GM12878 (cell line): ENCODE measurements at places on chromosomes 13 and 19.

- no peak for DNase-seq
These were observed 22.8 kb upstream of the ITM2B start for GRCh38 chr13:48210178-48210577.

DNA sequence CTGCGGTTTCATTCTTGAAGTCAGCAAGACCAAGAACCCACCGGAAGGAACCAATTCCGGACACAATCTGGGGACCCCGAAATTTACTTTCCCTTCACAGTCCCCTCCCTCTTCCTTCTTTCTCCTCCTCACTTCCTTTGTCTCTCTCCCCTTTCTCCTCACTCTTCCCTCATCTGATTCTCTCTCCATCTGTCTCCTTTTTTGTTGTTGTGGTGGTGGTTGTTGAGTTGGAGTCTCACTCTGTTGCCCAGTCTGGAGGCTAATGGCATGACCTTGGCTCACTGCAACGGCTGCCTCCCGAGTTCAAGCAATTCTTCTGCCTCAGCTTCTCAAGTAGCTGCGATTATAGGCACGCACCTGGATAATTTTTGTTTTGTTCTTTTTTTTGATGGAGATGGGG, 32.7 kb upstream of the OR1M1 start:
- DNase-seq, result no peak

- DNase-seq, result no peak
These were observed 55.9 kb downstream of the DLEU7 start for GRCh38 chr13:50787316-50788195.

GRCh38 chr19:1389033-1389940, 5.6 kb downstream of the NDUFS7 start:
- no peak for DNase-seq

GRCh38 chr19:2399582-2399981, 27.8 kb downstream of the TIMM13 start:
- DNase-seq, result no peak

- no peak for DNase-seq
These were observed 88.0 kb downstream of the STARD13 start for GRCh38 chr13:33197541-33197971.

GRCh38 chr13:112645327-112645914, 44.4 kb upstream of the ATP11A start:
- no peak for DNase-seq

DNA sequence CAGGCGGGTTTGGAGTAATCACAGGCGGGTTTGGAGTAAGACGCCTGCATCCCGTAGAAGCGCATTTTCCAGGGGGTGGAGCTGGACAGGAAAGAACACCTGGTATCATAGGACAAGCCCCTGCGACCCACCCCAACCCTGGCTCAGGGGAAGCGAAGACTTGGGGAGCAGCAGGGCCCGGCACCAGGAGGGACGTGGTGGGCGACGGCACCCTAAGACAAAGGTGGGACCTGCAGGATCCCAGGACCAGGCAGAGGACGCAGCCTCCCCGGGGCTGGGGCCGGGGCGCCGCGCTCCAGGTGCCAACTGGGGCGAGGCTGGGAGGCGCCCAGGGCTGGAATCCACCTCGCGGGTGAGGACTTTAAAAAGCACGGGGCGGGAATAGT, 520 bp downstream of the ZNF600 start:
- DNase-seq, result no peak

- no peak for DNase-seq
These were observed 341.3 kb downstream of the TEX29 start for GRCh38 chr13:111661776-111662175.

- no peak for DNase-seq
These were observed 406.5 kb downstream of the FOXO1 start for GRCh38 chr13:40259899-40260298.

GRCh38 chr19:16066611-16067104, 9.6 kb upstream of the TPM4 start:
- no peak for DNase-seq

DNA sequence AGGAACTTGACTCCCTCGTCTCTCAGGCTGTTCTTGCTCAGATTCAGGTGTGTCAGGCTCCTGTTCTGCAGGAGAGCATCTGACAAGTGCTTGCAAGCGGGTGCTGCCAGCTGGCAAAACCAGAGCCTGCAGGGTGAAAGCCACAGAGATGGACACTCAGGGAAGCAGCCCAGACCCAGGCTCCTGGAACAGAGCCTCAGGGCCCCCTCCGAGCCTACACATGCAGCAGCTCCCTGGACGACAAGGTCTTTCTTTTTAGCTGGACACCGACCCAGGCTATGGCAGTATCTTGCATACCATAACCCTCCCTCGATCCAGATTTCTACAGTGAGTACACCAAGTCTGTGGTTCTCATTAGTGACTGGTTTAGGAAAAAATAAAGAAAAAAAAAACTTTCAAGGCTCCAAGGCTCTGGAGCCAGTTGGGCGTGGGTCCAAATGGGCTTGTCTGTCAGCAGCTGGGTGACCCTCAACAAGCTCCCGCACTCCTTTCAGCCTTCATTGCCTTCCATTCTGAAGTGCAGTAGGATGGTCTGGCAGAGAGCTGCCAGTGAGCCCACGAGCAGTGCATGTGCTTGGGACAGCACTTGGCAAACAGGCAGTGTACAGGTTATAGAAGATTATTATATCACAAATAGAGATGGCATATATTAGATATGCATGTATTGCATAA, 29.9 kb downstream of the NLRP13 start:
- DNase-seq, result no peak

DNA sequence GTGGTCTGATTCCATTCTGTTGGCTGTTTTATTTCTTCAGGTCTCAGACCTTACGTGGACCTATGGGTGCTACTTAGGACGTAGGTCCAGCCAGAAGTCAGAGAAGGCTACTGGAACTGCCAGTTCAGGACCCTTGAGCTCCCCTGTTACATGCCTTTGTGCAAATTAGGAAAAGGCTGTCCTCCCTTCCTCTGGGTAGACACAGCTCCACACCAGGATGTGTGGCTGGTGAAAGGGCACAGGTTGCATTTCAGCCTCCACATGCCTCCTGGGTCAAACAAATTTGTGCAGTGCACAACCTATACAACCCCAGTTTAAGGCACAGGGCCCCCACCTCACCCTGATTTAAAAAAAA, 43.9 kb upstream of the MAP3K10 start:
- no peak for DNase-seq

- no peak for DNase-seq
These were observed 27.8 kb downstream of the NFIX start for GRCh38 chr19:13022859-13023636.

DNA sequence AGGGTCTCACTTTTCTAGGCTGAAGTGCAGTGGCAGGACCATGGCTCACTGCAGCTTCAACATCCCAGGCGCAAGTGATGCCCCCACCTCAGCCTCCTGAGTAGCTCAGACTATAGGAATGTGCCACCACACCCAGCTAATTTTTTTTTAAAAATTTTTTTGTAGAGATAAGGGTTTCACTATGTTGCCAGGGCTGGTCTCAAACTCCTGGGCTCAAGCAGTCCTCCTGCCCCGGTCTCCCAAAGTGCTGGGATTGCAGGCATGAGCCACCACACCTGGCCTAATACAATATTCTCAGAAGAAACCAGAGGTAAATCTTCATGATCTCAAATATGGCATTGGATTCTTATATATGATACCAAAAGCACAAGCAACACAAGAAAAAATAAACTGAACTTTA, 47.7 kb downstream of the FLT1 start:
- DNase-seq, result no peak

DNA sequence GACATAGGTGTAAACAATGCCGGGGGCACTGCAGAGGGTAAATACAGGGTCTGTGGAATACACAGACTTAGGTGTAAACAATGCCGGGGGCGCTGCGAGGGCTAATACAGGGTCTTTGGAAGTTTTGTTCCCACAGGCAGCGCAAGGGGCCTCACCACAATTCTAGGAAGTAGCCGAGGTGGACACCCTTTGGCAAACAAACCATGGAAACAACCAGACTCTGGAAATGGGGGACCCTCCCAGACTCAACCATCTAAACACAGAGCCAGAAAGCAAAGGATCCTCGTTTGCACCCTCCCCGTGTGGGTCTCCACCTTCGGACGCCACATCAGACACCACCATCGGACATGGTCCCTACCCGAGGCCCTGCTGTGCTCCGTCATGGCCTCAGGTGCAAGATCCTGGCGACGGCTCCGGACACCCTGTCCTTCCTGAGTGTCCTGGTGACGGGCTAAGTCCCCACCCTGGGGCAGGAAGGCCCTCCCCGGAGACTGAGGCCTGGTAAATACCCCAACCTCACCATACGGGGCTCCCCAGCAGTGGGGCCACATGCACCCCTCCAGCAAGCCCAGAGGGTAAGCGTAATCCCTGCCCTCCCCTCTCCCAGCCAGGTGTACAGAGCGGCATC, 16.7 kb upstream of the PLPP2 start:
- DNase-seq, result no peak

GRCh38 chr19:35073516-35073915, 32.0 kb downstream of the HPN start:
- no peak for DNase-seq

- DNase-seq, result peak; percentile 40
These were observed 9.9 kb upstream of the ACSBG2 start for GRCh38 chr19:6125571-6125989.

DNA sequence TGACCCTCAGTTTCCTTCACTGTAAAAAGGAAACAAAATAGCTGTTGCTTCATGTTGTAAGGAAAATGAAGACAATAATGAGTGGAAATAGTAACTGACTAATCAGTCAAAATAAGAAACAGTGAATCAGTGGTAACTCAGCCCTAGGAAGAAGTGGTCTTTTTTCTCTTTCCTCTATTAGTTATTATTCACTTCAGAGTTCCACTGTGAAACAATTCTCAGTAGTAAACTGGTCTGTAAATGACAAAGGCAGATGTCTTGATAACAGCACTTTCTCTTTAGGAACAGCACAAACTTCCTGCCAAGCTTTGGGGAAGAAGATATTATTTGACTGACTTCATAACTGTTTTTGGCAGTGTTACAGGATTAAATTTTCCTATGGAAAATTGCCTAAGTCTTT, 600.5 kb upstream of the KLHL1 start:
- DNase-seq, result no peak

GRCh38 chr13:104740641-104741222, 1674.5 kb upstream of the SLC10A2 start:
- DNase-seq, result no peak

DNA sequence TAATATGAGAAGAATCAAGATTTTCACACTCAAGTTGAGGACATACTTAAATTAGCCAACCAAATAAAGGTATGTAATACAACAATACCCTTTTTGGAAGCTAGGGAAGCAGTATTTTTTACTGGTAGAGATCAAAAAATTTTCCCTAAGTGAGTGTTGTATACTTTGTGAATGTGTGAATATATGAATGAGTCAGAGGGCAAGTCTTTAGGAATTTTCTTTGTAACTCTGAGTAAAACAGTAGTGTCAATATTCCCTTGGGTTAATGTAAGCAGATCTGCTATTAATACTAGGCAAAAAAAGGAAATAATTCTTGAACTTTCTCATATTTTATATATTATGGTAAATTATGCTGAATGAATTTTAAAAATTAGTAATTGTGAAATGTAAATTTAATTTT, 1161.8 kb upstream of the MIR17HG start:
- DNase-seq, result no peak

DNA sequence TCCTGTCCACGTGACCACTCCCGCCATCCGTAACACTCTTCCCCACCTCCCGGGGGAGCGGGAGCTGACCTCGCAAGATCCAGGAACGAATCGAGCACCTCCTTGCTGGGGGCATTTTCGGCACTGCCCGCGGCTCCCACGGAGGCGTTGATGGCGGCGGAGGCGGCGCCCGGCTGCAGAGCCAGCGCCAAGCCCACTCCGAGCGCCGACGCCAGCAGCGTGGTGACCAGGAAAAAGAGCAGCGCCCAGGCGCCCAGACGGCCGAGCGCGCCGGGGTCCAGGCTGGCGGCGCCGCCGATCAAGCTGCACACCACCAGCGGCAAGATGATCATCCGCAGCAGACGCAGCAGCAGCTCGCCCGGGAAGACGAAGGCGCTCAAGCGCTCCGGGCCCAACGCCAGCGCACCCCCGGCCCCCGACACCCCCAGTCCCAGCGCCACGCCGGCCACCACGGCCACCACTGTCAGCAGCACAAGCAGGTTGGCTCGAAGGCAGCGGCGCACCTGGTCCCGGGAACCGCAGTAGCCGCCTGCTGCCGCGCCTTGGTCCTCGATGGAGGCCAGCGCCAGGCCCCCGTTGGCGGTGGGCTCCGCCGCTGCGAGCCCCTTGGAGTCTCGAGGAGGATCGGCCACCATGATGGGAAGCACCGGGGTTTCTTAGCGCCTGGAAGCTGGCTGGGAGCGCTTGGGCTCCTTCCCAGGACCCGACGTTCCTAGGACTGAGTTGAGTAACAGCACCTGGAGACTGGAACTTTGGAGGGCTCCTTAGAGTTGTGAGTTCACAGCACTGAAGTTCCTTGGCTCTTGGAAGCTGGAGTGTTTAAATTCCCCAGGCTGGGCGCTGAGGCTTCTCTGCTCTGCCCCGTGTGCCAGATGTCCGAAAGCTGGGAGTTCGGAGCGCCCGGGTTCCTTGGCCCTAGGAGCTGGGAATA, 798 bp downstream of the SLC1A5 start:
- DNase-seq, result no peak
